NCI-H1105 (cell line): ENCODE measurements at places on chromosomes 3 and 15.

- DNase-seq = no peak
These were observed 644.9 kb upstream of the DPPA4 start for GRCh38 chr3:109982201-109982600.

DNA sequence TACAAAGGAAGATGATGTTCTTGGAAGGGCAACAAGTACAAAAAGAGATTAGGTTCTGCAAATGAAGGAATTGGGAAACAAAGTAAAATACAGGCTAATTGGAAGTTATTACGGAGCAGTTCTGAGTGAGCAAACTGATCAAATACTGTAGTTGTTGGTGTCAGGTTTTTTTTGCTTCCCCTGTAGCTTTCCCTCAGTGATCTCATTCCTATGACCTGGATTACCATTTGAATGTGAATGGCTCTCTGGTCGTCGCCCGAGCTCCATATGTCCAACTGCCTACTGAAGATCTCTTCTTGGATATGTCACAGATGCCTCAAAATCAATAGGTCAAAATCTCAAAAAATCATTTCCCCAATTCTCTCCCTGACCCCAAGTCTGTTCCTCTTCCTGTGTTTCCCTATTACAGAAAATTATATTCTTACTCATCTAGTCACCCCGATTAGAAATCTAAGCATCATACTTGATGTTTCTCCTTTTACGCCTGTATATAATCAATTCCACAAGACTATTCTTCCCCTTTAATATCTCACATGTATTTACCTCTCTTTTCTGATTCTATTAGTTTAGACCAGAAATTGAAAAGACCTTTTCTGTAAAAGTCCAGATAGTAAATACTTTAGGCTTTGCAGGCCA lies 29.0 kb downstream of the GOLM2 start:
- DNase-seq = no peak

DNA sequence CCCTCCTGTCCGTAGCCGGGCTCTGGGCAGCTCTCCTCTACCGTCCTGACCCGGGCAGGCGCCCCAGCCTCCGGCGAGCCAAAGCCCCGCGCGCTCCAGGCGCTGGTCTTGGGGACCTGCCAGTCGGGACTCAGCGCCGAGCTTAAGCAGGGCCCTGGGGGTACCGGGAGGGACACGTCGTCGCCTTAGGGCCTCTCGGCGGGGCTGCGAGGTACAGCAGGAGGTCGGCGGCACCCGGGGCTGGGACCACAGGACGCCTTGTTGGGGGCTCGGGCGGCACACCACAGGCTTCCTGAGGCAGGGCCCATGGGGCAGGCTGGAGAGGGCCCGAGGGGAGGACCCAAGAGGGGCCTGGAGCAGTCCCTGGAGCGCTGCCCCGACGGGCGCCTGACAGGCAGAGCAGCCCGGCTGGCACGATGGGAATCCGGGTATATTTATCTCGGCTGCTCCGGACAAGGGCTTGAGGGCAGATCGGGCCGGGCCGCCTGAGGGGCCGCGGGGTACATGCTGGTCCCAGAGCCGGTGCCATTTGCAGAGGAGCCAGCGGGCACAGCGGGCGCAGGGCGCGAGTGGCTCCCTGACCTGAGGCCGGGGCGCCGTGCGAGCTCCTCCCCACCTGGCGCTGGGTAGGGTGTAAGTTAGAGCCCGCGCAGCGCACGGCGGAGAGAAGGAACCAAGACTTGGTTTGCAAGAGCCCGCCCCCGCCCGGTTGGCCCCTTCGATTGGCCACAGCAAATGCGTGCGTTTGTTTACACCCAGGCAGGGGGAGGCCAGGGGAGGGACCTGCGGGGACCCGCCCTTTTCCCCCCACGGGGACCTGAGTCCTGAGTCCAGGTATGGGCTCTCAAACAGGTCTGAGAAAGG lies 574 bp downstream of the SLC38A3 start:
- DNase-seq = peak; percentile 21

GRCh38 chr3:119637679-119638477 lies 22.5 kb downstream of the POPDC2 start:
- no peak for DNase-seq

DNA sequence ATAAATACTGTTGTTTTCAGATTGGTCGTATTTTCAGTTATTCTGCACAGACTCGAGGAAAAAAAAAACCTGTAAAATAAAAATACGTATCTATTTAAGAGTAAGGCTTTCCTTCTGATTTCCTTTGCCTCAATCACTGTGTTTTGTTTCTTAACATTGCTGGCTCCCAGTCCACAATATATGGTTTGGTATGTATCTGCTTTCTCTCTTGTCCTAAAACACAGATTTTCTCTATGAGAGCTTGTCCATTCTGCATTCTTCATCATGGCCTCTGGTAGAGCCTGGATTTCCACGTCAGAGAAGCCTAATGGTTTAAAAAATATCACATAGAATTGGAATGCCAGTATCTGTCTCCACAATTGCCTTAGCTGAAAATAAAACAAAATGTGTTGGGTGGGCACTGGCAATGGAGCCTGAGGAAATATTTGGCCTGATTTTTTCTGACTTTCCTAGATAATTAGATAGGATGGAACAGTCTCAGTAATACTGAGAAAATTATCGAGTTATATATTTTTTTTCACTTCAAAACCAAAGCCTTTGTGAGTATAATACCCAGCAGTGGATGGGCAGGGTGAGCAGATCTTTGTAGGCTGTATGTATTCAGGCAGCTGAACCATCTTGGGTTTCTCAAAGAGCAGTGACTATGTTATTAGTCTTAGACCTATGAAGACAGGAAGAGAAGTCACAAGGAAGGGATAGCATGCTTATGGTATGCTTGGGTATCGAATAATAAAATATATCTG lies 1.9 kb downstream of the CD200 start:
- DNase-seq = no peak

DNA sequence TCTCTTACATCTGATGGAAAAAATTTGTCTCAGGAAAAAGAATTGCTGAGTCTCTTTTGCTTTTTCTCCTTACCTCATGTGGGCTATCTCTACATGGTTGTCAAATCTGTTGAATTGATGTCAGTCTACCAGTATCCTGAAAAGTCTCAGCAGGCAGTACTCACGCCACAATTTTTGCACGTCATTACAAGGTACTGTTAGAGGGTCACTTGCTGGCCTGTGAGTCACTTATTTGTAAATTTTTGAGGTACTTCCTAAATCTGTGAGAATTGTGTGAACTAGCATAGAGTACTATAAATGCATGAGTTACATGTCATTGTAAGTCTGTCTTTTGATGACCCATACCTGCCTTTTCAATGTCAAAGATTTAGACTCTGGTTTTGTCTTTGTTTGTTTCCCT lies 15.9 kb downstream of the HPS3 start:
- no peak for DNase-seq

DNA sequence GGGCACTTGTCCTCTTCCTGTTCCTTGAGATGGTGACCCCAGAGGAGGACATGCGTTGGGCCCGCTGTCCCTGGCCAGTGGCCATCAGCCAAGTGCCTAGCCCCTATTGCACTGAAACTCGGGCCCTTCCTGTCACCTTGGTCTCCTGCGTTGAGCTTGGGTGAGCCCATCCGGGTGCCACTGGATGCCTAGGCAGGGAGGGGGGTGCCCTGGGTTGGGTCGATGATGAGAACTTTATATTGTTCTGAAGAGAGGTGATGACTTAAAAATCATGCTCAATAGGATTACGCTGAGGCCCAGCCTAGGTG lies 221.8 kb downstream of the SNRPN start:
- DNase-seq = no peak

GRCh38 chr3:171806200-171807128 lies 3.8 kb downstream of the PLD1 start:
- DNase-seq = no peak

DNA sequence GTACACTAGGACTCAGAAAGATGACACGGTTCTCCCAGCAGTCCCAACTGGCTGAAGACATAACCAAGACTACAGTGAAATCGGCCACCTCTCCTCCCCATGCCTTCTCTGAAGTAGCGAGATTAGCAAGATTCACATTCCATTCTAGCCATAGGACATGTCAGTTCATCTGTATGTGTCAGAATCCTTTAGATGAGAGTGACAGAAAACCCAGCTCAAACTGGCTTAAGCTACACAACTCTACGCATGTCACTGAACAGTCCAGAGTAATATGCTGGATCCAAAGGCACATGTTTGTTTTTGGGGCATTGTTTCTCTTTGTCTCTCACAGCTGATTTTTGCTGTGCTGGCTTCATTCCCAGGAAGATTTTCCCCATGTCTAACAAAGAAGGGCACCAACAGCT lies 75.8 kb downstream of the RARB start:
- no peak for DNase-seq

GRCh38 chr15:29143909-29144635 lies 125.5 kb downstream of the NSMCE3 start:
- no peak for DNase-seq

DNA sequence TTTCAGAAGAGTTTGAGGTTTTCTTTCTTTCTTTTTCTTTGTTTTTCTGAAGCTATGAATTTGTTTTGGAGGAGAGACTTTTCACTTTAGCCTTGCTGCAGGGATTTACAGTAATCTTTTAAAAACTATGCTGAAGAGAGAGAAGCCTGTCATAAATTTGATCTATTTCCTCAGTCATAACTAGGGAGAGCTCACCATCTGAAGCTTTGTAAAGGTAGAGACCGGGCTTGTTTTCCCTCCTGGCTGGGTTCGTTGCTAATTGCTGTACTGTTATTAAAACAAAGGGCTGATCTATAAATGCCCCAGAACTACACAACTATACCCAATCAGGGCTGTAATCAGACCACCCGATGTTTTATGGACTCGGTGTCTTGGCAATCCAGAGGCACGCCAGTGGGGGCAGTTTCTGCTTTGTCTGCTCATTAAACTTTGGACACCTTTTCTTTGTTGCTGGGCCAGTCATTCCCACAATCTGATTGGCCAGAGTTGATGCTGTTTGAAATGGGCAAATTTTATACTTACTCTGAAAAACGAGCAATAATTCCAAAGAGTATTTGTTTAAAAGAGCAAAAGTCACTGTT lies 164.3 kb downstream of the CACNA1D start:
- no peak for DNase-seq

GRCh38 chr3:33096093-33096868 lies 665 bp downstream of the GLB1 start:
- DNase-seq = no peak
